ENCODE measurements at places on chromosomes 1 and 21.

DNA sequence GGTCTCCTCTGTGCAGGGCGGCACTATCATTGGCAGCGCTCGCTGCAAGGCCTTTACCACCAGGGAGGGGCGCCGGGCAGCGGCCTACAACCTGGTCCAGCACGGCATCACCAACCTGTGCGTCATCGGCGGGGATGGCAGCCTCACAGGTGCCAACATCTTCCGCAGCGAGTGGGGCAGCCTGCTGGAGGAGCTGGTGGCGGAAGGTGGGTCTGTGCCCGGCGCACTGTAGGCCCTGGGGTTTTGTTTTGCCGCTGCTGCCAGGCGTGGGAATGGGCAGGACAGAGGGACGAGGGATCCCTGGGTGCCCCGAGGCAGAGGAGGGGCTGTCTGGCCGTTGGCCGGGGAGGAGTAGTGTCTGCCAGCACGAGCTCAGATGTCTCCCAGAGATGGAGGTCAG, 12.2 kb downstream of the PFKL start:
- DNase-seq: no peak

DNA sequence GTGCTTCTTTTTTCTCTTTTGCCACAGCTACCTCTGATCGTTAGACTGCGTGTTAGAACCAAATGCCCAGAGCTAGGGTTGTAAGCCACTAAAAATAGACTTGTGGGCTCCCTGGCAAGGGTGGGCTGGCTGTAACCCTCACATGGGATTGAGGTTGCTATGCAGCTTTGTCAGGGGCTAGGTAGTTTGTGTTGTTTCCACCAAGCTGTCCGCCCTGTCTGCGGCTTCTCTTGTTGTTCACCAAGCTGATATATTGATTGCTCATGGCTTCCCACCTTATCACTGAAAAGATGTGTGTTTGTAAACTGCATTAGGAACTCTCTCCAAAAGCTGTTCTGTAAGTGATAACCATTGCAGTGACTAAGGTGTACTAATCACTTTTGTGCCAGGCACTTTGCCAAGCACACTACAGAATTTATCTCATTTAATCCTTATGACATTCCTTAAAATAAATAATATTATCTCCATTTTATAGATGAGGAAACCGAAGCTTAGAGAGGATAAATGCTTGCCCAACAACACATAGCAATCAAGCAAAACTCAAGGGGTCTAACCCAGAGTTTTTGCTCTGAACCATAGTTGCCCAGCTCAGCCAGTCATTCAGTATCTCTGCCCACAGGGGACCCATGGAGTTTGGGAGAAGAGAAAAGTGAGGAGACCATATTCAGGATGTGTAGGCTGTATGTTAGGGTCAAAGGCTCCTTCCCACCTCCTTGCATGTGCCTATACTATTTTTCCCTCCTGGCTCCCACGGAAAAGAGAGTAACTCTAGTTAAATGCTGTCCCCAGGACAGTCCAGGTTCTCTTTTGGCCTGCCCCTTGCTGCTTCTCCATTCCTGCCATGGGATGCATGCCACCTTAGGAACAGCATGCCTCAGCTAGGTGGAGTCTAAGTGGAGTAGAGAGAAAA, 42.2 kb upstream of the TARBP1 start:
- DNase-seq: no peak

GRCh38 chr1:52195161-52195560, 53.3 kb downstream of the ZFYVE9 start:
- no peak for DNase-seq

- no peak for DNase-seq
Observed at GRCh38 chr1:222787729-222788128, 27.1 kb upstream of the DISP1 start.

GRCh38 chr1:206472024-206472423, 1.7 kb downstream of the IKBKE start:
- DNase-seq: no peak

- no peak for DNase-seq
Observed at GRCh38 chr1:24403806-24404205, 9.8 kb downstream of the STPG1 start.

DNA sequence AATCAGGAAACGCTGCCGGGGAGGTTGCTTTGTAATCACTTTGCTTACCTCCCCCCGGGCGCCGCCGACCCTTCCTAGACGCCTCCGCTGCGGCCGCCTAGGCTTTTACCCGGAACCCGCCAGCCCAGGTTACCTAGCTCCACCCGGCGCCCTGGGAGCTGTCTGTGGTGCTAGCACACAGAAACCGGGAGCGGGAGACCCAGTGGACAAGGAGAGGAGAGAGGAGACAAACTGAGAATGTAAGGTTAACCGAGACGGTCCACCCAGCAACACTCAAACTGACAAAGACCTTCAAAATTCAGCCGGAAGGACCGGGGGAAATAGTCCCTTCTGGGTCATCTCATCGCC, 9.8 kb downstream of the BARHL2 start:
- no peak for DNase-seq

DNA sequence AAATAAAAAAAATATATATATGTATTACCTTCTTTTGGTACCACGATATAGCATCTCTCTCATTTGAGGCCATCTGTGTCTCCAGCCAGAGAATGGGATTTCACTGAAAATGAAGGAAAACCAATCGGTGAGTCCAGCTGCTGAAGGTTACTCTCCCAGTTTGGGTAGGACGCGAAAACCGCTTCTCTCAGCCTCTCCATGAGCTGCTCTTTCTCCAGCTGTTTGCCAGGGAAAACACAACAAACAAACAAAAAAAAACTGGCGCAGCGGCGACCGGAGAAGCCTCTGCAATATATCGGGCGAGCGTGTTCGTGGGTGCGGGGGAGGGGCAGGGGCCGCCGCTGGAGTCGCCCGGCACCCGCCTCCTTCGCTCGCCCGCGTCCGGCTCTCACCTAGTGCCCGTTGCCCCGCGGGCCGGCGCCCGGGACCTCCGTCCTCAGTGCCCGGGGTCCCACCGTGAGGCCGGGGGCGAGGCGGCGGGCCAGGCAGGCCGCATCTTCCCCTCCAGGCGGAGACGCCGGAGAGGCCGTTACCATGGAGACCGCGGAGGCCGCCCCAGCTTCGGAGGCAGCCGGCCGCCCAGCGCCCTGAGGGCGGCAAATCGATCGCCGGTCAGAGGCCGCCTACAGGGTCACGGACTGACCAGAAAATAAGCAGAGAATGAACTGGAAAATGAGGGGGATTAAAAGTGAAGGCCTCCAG, 504 bp downstream of the PHTF1 start:
- peak; percentile 44 for DNase-seq

- DNase-seq: no peak
Observed at GRCh38 chr1:60727552-60727951, 354.8 kb upstream of the NFIA start.

DNA sequence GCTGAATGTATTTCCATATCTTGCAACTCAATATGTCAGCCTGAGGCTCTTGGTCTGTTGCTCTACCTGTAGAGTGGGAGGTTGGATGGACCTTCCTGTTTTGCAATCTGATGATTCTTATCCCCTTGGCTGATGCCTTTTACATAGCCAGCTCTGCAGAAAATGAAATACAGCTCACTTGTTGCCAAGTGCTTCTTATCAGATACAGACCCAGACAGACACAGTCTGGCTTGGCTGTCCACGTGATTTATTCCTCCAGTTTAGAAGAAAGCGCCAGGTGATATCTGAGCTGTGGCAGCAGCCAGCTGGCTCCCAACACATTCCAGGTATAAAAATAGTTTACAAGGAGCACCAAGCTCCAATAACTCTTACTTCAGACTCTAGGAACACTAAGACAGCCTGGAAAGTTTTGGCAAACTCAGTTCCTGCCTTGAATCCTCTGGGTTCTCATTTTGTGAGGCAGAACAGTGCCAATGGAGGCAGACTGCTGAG, 479.2 kb upstream of the USP24 start:
- DNase-seq: no peak

GRCh38 chr1:223444411-223444810, 51.2 kb downstream of the CCDC185 start:
- no peak for DNase-seq

DNA sequence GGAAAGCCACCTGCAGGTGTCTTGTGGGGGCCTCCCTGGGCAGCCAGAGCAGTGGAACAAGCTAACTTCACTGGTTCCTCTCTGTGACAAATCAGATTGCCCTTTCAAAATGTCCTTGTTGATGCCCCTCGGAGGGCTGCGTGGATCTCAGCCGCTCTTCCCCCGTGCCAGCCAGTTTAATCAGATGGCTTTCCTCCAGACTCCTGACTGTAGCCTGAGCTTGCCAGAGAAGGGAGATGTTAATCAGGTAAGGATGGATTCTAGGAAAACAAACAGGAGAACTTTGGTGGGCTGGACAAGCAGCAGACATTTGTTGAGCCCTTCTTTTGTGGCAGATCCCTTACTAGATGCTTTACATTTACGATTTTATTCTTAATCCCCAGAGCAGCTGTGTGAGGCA, 88.2 kb downstream of the DMRTA2 start:
- DNase-seq: no peak

GRCh38 chr21:19608101-19608621, 1204.6 kb upstream of the TMPRSS15 start:
- no peak for DNase-seq

DNA sequence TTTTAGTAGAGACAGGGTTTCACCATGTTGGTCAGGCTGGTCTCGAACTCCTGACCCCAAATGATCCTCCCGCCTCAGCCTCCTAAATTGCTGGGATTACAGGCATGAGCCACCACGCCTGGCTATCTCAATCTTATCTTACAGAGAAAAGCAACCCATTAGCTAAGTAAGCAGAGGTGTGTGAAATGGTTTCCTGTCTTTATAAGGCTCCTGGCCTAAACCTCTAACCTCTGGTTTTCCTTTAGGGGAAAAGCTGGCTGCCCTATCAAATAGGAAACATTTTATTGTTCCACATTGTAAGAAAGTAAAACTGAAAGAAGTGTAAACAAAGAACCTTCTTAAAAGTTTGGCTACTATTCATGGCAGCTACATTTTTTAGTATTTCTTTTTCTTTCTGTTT, 78.3 kb upstream of the MORC3 start:
- DNase-seq: no peak

DNA sequence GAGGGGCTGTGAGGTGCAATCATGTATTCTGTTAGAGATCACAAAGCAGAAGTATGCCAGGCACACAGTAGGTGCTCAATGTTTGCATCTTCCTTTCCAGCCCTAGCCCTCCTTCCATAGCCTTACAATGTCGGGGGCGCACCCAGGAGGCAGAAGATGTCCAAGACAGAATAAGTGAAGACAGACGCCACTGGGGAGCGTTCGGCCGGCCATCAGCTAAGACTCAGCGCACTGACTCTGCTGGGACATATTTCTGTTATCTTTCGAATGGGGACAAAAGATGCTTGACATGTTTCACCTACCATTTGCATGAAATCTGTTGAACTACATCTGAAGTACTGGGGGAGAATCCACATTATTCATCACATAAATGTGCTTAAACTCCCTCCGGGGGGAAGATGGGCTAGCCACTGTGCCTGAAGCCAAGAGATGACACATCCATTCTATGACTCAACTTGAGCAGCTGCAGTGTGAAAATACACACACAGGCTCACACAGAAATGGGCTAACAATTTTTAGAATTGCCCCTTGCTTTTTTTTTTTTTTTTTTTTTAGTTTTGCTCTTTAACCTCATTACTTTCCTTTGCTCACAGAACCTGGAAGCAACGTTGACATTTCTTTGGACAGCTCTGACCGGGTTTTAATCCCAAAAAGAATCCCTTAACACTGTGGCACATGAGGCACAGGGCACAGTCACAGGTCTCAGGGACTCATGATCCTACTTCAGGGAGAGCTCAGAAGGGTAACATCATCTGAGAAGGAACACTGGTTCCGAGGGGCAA, 7.9 kb downstream of the TIAM1 start:
- no peak for DNase-seq

GRCh38 chr21:33663241-33663640, 20.9 kb downstream of the ITSN1 start:
- no peak for DNase-seq

GRCh38 chr1:184919892-184920291, 54.4 kb downstream of the NIBAN1 start:
- DNase-seq: no peak

DNA sequence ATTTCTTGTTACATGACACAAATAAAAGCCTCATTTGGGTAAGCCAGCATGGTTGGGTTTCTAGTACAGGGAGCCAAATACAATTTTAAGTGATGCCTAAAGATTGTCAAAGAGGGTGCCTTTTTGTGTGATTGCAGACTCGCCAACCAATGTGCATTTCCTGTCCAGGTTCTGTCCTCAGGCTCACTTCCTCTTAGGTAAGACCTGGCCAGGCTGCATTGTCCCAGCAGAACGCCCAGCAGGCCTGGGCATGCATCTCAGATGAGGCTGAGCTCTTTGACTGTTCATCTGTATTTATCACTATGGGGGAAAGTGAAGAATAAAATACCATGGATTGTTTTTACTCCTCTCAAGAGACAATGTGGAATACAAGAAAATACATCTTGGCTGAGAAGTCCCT, 49.7 kb downstream of the KCNC4 start:
- no peak for DNase-seq

DNA sequence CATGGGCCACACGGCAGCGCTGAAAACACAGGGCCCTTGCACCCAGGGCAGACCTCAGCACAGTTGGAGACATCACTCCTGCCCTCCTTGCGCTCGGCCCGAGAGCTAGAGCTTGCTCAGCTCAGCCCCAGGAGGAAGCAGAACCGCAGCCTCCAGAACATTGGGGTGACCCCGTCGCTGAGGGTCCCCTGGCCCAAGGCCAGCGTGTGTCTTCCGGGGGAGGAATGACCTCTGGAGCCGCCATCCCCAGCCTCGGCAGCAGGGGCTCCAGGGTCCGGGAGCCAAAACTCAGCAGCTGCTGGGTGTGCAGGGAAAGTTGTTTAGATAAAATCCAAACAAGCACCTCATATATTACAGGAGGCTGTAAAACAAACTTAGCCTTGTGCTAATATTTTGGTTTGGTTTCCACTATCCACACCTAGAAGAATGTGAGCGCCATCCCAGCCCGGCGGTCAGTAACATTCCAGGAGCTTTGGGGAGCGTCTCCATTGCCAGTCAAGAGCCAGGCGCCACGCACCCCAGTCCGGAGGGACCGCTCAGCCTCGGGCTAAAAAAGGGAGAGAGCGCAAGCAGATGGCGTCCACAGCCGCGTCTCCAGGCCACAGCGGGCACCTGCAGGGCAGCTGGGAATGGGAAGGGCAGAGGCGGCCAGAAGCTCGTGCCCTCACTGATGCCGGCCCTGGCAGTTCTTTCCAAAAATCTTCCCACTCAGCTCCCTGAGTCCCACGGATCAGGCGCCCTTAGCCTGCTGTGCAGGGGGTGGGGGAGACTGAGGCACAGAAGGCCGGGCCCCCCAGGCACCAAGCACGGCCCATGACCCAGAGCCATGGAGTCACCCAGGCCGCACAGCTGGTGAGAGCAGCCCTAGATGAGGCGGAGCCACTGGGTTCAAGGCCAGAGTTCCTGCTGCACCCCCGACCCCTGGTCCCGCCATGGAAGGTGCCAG, 52.0 kb downstream of the SLX9 start:
- DNase-seq: no peak

GRCh38 chr1:20123722-20124455, 4.6 kb upstream of the PLA2G2D start:
- no peak for DNase-seq
